H9 (cell line): ENCODE measurements at places on chromosomes 13 and 19.
A peak's percentile ranks its signal among the peaks of the same experiment; 100 is the strongest.

DNA sequence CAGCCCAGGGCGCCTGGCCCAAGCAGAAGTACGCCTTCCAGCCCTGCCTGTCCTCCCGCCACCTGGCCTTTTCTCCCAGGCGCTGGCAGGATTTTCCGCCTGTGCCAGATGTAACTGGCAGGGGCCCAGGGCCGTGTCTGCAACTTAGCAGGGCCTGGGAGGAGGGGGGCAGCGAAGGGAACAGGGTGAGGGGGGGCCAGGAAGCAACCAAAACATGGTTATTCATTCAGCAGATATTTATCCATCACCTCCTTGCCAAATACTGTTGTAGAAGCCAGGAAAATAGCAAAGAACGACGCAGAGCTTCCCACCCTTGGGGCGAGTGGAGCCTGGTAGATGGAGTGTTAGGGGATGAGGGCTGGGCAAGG, 5.6 kb downstream of the TLE6 start:
- H3K27me3 ChIP-seq, result no peaks in the 10 kb centered on the region
- H3K4me3 ChIP-seq, result no peak overlapping the region
- no peak for DNase-seq
- peaks cover 5% of the 10 kb centered on the region; the same call in 1 of the 2 replicates for H3K4me1 ChIP-seq
- no peaks in the 10 kb centered on the region for H3K36me3 ChIP-seq
- no peak overlapping the region for H3K27ac ChIP-seq

DNA sequence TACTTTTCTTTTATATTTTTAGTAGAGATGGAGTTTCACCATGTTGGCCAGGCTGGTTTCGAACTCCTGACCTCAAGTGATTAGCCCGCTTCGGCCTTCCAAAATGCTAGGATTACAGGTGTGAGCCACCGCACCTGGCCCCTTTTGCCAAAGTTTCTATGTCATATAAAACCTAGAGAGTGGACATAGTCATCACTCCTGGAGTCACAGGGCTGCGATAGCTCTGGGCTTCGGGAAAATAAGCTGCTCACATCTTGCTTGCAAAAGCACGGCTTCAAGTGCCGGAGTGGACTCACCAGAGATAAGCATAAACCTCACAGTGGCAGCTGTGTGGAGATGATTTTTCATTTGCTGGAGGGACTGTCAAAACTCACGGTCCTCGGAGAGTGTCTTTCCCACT, 171.2 kb downstream of the TEX29 start:
- H3K36me3 ChIP-seq, result peaks cover 4% of the 10 kb centered on the region; the same call in 1 of the 2 replicates
- H3K4me1 ChIP-seq, result no peaks in the 10 kb centered on the region; the same call in 1 of the 2 replicates
- no peak overlapping the region for H3K4me3 ChIP-seq
- no peak for DNase-seq

DNA sequence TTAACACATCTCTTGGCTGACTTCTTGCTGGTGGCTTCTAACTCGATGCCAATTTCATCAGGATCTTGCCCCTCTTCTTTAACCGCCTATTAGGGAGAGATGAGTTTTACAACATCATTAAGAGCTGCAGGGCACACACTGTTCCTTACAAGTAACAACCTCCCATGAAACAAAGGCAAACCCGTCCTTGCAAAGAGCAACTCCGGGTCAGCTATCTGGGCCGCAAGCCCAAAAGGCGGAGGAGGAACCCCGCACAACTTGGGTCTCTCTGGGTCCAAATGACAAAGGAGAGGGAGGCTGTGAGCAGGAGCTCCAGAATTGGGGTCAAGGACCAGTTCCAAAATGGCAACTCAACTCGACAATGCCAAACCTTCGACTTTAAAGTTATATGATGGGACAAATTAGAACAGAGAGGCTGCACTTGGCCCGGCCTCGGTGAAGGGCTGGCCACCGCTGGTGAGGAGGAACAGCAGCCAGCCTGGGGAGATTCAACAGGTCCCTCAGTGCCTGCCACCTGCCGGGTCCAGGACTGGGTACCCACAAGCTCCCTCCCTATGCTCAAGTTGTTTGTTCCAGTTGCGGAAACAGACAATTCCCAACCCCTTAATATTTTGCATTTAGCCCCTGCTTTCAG, 1.1 kb downstream of the SAFB2 start:
- no peaks in the 10 kb centered on the region; the same call in 1 of the 2 replicates for H3K4me1 ChIP-seq
- DNase-seq, result no peak
- peaks cover 64% of the 10 kb centered on the region for H3K36me3 ChIP-seq

DNA sequence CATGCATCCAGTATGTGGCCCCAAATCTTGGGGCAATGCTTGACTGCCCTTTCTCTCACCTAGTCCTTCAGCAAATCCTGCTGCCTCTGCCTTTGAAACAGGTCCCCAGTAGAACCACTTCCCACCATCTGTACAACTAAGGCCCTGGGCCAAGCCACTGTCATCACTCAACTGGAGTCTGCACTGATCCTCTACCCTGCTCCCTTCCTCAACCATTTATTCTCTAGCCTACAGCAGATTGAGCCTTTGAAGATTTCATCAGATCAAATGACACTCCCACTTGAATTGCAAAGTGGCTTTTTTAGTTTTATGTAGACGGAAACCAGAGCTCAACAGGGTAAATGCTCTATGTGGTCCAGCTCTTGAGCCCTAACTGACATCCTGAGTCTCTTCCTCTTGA, 43.5 kb downstream of the ATP8A2 start:
- H3K4me3 ChIP-seq, result no peak overlapping the region
- no peak for DNase-seq
- peaks cover 11% of the 10 kb centered on the region; the same call in 1 of the 2 replicates for H3K4me1 ChIP-seq
- no peaks in the 10 kb centered on the region for H3K27me3 ChIP-seq
- no peaks in the 10 kb centered on the region for H3K36me3 ChIP-seq
- no peak overlapping the region for H3K27ac ChIP-seq

DNA sequence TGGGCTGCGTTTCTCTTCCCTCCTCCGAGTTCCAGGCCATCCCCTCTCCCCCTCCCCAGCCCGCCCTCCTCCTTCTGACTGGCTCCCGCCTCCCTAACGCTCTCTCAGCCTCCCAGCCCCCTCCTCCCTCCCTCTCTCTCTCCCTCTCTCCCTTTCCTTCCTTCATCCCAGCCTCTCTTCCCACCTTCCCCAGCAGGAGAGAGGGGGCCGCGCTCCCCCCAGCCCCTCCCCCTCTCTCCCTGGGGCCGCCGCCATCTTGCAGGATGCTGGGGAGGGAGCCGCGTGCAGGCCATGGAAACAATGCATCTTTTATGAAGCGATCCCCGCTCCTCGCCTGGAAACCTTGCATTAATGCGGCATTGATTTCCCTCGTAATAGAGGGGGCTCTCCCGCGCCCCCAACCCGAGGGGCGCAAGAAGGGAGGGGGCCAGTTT, 42.6 kb upstream of the ADGRL1 start:
- peak overlapping the region; percentile 62 for H3K4me3 ChIP-seq
- H3K27me3 ChIP-seq, result no peaks in the 10 kb centered on the region
- peak; percentile 95 for DNase-seq
- no peaks in the 10 kb centered on the region; the same call in 1 of the 2 replicates for H3K36me3 ChIP-seq
- H3K4me1 ChIP-seq, result no peaks in the 10 kb centered on the region

DNA sequence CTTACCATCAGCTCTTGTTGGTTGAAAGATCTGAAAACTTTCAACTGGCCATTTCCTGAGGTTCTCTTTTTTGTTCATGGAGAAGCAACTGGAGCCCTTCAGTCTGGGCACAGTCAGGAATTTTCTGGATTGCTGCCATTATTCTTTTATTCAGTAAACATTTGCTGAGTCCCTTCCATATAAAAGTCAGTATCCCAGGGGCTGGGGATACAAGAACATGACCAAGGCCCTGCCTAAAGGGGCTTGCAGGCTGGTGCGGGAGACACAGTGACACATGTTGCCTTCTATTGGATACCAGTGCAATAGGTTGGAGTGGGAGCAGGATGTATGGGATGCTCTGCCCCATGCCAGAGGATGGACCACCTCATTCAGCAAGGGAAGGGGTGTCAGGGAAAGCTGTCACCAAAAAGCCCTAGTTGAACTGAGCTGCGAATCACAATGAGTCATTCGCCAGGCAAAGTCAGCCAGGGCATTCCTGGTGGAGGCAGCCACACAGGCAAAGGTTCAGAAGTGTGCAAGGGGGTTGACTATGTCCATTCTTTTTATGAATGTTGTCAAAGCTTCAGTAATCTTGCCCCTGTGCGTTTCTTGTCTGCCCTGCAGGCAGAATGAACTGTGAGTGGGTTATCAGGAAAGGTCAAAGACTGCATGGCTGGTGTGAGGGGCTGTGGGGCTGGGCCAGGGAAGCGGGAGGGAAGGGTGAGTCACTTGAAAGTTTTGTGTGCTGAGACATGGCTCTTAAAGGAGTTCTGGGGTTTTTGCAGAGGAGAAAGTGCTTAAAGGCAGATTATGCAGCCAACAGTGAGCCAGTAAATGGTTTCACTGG, 395.9 kb downstream of the KCNRG start:
- peaks cover 8% of the 10 kb centered on the region; the same call in 2 of the 3 replicates for H3K36me3 ChIP-seq
- H3K4me1 ChIP-seq, result no peaks in the 10 kb centered on the region
